SW 1271 (cell line): ENCODE measurements at places on chromosomes 5 and 9.

DNA sequence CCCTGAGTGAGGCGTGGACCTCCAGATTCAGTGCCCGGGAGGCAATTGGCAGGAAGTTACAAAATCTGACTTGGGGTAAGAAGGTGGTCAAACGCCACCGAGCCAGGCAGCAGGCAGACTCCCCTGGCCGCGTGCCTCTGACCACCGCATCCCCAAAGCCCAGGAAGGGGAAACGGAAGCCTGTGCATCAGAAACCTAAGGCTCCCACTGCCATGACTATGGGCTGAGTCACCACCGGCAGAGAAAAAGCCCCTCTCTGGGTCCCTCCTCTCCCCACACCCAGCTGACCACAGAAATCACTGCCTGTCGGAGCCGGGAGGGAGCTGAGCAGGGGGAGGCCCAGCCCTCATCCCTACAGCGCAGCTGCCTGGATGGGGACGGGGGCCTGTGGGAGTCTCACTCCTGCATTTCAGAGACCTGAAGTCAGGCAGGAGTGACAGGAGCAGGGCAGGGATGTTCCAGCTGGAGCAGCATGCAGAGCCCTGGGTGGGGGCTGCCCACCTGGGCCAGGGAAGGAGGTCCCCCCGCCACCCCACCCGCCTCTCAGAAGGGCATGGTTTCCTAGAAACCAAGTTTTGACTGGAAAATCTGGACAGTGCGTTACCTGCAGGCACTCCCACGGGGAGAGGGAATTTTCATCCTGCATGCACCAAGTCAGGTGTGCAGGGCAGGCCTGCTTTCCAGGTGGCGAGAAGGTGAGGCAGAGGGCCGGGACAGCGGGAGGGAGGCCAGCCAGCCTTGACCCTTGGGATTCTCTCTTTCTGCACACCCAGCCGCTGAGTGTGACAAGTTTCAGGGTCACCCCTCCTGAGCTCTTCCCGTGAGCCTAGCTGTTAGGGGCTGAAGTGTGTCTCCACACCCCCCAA, 68.2 kb downstream of the LRSAM1 start:
- peak; percentile 98 for DNase-seq

- DNase-seq = no peak
Measured at GRCh38 chr5:180142824-180143610, 66.0 kb downstream of the RASGEF1C start.

GRCh38 chr5:173320259-173320658, 8.0 kb downstream of the STC2 start:
- DNase-seq = no peak

DNA sequence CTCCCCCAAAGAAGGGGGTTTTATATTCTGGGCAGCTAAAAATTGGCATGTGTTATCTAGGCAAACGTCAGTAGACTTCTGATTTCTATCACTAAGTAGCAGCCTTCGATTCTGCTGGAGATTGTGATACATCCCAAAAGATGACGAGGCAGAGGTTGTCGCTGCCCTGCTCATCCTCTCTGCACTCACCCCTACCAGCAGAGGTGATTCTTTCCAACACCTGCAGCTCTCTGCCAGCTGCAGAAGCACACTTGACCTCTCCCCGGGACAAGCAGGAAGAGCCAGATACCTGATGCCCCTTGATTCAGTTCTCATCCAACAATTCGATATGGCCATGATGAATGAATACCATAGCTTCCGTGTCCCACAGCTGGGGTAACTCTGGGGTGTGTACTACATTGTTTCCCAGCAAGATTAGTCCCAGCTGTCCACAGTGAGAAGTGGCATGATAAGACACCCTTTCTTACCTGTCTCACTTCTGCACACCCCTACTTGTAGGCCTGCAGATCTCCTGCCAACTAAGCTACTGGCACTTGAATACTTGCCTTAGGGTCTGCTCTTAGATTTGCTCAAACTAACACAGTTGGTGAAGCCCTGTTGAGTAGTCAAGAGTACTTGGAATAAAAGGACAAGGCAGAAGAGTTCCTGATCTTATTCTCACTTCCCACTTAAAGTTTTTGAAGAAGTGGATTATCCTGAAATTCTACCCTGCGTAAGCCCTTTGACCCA, 37.6 kb upstream of the SMAD5 start:
- no peak for DNase-seq

- no peak for DNase-seq
Measured at GRCh38 chr9:16501141-16501540, 369.3 kb downstream of the BNC2 start.

- no peak for DNase-seq
Measured at GRCh38 chr5:113682497-113683136, 169.1 kb downstream of the YTHDC2 start.

- DNase-seq = no peak
Measured at GRCh38 chr5:95713960-95714710, 17.0 kb upstream of the RHOBTB3 start.

DNA sequence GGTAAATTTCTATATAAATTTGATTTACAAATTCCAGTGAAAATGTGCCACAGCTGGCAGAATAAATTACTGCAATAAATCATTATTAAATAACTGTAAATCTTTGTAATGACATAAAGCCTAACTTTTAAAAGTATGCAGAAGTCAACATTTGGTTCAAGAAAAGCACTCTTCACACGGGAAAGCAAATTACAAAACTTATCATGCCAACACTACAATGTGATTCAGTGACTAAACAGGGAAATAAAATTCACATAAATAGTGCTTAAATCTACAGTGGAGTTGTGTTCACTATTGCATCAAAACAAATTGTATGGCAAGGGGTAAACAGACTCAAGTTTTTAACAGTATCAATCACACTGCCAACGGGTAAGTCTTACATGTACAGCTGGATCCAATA, 117.2 kb downstream of the BNC2 start:
- no peak for DNase-seq

DNA sequence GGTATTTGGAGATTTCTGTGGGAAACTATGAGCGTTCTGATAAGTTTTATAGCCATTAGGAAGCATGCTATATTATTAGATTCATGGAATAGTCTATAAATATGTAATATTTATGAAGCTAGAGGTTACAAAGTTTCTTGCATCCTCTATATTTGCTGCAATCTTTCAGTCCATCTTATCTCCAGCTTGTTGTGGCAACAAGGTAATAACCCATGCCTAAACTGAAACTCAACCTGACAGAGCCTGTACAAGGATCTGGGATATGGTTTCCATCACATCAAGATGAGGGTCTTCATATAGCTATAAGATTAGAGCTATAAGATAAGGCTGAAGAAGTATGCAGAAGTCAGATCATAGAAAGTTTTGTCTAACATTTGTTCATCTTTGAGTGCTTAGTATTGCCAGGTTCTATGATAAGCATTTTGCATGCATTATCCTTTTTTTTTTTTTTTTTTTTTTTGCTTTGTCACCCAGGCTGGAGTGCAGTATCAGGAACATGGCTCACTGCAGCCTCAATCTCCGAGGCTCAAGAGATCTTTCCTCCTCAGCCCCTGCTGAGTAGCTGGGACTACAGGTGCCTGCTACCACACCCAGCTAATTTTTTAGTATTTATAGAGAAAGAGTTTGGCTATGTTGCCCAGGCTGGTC, 14.8 kb downstream of the BAAT start:
- DNase-seq = no peak

DNA sequence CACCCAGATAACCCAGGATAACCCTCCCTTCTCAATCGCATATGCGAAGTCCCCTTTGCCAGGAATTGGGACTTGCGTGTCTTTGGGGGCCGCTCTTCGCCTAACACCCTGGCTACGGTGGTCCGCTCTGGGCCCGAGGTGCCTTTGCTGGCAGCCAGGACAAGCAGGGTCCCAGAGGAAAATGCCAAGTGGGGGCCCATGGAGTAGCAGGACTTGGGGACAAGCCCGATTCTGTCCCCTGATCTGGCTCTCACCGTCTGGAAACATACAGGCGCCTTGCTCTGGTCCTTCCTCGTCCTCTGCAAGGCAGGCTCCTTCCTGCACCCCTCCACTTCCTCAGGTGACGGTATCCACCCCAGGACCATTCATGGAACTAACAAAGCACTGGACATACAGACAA, 78.1 kb upstream of the UNC5A start:
- DNase-seq = no peak

GRCh38 chr5:143695941-143696340, 116.0 kb upstream of the HMHB1 start:
- DNase-seq = no peak

GRCh38 chr5:135490245-135491037, 38.3 kb upstream of the TIFAB start:
- DNase-seq = no peak

DNA sequence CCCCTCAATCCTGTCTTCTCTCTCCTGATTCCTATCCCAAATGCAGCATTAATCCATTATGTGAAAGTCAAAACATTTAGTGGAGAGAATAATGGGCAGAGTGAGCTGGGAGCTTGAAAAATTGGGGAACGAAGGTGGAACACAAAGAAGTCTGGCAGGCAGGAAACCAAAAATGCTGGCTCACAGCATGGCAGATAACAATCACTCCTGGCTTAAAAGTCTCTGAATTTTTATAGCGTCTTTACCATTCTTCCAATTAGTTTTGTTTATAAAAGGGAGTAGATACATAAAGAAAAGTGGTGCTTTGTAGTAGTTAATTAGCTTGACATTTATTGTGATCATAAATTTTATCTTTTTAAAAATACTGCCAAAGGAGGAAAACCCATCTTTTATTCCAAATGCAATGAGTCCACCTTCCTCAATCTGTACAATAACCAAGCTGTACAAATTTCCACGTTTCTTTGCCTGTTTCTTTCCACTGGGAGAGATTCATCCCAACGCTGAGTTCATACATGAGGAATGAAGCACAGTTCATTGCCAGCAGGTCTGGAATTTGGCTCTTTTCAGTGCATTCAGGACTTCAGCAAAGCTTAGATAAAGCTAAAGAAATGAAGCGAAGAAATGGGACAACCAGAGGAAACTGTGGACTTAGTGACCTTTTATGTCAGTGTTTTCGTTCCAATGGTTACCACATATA, 174.7 kb downstream of the HMHB1 start:
- no peak for DNase-seq

- DNase-seq = no peak
Measured at GRCh38 chr9:134558124-134558905, 83.3 kb upstream of the COL5A1 start.

- no peak for DNase-seq
Measured at GRCh38 chr9:33210006-33210715, 29.8 kb upstream of the SPINK4 start.

- no peak for DNase-seq
Measured at GRCh38 chr5:38453921-38454320, 102.5 kb downstream of the LIFR start.

- DNase-seq = peak; percentile 20
Measured at GRCh38 chr5:87383216-87383615, 29.5 kb downstream of the CCNH start.

DNA sequence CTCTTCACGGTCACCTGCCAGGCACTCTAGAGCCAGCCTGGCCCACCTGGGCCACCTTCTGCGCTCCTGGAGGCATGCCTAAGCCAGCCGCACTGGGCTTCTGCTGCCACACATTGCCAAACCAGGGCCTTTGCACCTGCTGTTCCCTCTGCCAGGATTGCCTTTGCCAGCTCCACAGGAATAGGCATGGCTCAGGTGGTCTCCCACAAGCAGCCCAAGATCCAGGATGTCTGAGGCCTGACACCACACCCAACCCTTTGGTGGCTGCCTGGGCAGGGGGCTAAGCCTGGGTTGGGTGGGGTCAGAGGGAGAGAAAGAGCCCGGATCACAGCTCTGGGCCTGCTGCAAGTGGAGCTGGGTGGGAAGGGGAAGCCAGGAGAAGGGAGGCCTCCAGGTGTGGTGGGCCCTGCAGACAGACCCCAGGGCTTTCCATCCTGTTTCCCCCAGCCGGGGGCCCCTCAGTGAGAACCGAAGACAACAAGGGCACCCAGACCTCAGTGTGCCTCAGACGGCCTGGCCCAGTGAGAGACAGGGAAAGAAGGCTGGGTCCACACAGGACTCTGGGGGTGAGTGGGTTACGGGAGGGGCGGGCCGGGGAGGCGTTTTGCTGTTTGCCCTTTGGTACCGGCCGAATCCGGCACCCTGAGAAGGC, 672 bp upstream of the SUSD3 start:
- DNase-seq = no peak

- no peak for DNase-seq
Measured at GRCh38 chr5:176553260-176554085, 4.3 kb downstream of the CDHR2 start.

DNA sequence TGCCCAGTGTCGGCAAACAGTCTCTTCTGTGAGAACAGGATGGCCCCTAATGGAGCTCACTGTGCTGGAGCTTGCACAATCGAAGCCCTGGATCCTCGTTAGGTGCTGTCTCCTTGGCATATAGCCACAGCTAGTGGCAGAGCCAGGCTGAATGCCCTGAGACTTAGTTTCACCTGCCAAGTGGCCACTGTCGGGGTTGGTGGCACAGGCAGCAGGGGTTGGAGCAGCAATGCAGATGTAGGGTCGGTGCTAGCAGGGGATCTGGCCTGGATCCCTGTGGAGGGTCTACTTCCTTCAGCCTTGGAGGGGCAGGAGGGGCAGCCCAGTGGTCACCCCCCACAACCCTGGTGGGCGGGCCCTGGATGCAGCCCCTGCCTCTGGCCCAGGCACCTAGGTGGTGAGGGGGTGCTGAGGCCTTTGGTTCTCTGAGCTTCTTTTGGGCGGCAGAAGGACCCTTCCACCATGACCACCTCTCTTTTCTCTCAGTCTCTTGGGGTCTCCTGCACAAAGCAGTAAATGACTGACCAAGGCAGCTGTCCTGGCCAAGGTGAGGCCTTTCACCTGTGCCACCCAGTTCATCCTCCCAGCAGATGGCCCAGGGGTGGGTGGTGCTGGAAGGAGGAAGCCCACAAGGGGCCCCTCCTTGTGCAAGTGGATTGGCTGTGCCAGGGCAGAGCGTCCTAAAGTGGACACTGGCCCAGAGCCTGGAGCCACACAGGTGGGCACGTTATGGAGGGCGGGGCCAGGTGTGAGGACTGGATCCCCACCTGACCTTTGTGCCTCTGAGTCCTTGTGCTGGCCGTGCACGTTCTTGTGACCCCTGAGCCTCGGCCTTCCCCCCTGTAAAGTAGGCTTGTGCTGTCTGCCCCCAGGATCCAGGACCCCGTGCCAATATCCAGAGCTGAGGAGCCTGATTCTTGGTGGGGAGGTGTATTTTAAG, 44.8 kb downstream of the PHF2 start:
- DNase-seq = no peak
